ENCODE measurements at places on chromosomes 11 and 22.

DNA sequence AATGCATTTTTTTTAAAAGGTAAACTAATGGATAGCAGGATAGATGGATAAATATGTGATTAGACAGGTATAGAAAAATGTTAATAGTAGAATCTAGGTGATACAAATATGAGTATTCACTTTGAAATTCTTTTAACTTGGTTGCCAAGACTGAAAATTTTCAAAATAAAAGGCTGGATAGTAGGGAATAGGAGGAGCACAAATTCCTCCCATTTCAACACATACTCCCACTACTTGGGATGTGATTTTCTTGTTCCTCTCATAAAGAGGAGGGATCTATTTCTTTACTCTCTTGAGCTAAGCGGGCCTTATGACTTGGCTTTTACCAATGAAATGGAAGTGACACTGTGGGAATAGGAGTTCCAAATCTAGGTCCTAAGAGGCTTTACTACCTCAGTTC, 35.9 kb downstream of the PIK3C2A start:
- DNase-seq, result no peak
- H3K27me3 ChIP-seq, result no peaks in the 10 kb centered on the region
- H3K4me1 ChIP-seq, result no peaks in the 10 kb centered on the region
- H3K4me3 ChIP-seq, result no peak overlapping the region

DNA sequence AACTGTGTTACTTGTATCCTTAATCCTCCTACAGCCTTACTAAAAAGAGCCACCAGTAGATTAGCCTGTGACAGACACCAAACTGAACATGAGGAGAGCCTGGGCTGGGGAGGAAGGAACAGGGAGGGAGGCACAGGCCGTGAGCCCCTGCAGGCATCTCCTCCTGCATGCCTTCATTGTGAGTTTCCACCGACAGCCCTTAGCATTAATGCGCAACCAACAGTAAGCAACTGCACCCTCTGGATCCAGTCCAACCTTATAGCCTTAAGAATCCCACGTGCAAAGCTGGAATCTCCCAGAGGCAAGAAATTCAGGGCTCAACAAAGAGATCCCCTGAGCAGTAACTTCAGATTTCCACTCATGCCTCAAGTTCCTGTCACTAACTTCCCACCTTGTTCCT, 84.6 kb downstream of the ETS1 start:
- H3K27me3 ChIP-seq, result no peaks in the 10 kb centered on the region
- no peak overlapping the region for H3K4me3 ChIP-seq
- peaks cover 81% of the 10 kb centered on the region for H3K4me1 ChIP-seq
- peak overlapping the region; percentile 67 for H3K27ac ChIP-seq
- peaks cover 37% of the 10 kb centered on the region for H3K36me3 ChIP-seq

GRCh38 chr11:21564095-21564494, 628.8 kb upstream of the ANO5 start:
- no peak overlapping the region for H3K4me3 ChIP-seq
- DNase-seq, result no peak
- no peaks in the 10 kb centered on the region for H3K27me3 ChIP-seq
- no peaks in the 10 kb centered on the region for H3K4me1 ChIP-seq
- H3K36me3 ChIP-seq, result no peaks in the 10 kb centered on the region

- H3K27ac ChIP-seq, result no peak overlapping the region
- no peaks in the 10 kb centered on the region for H3K36me3 ChIP-seq
- no peaks in the 10 kb centered on the region for H3K27me3 ChIP-seq
- DNase-seq, result no peak
- no peak overlapping the region for H3K4me3 ChIP-seq
Observed at GRCh38 chr22:17514084-17514483, 49.2 kb upstream of the SLC25A18 start.

DNA sequence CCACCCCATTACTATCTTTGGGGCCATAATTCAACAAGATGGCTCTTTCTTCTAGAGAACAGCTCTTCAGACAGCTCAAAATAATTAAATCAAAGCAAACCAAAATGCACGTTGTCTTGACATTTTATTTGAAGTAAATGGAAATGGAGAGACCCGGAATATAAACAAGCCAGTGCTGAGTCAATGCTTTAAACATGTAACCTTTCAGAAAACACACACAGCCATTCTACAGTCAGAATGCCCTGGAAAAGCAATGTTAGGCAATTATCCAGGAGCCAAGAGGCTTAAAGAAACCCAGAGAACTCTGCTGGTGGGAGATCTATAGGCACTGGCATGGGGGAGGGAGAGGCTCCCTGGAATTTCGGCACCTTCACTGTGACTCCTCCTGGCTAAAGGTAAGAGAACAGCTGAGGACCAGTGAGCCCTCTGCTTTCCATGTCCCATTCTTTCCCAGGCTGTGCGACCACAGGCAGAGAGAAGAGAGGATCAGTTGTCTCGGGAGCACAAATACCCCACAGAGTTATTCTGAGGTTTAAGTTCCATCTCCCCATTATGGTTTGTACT, 254.0 kb upstream of the CCDC90B start:
- H3K27ac ChIP-seq, result no peak overlapping the region
- H3K36me3 ChIP-seq, result no peaks in the 10 kb centered on the region
- no peaks in the 10 kb centered on the region for H3K27me3 ChIP-seq
- DNase-seq, result no peak
- H3K4me3 ChIP-seq, result no peak overlapping the region

Measured in natural killer cell (primary cell).